Breast epithelium (tissue), 4 donors: ENCODE measurements at places on chromosomes 6 and 20. TPM values are rescaled to one million over a fixed set of nuclear protein-coding genes. Genes with fewer than 3 reads are reported as not detected.
A peak's percentile ranks its signal among the peaks of the same experiment; 100 is the strongest.

- DNase-seq = no peak
- no peaks in the 10 kb centered on the region for H3K4me1 ChIP-seq
- no peak overlapping the region for H3K4me3 ChIP-seq
- no peaks in the 10 kb centered on the region for H3K27me3 ChIP-seq
- no peak overlapping the region for H3K27ac ChIP-seq
- H3K36me3 ChIP-seq = no peaks in the 10 kb centered on the region
Observed at GRCh38 chr6:17656092-17656491, 50.6 kb downstream of the NUP153 start.

GRCh38 chr6:1463751-1464426 is 74.5 kb downstream of the FOXF2 start:
- H3K4me3 ChIP-seq = no peak overlapping the region
- H3K36me3 ChIP-seq = no peaks in the 10 kb centered on the region
- H3K27me3 ChIP-seq = no peaks in the 10 kb centered on the region
- H3K27ac ChIP-seq = no peak overlapping the region

GRCh38 chr20:62666736-62667529 is 24.6 kb downstream of the SLCO4A1 start:
- peaks cover 9% of the 10 kb centered on the region for H3K4me1 ChIP-seq
- no peaks in the 10 kb centered on the region for H3K27me3 ChIP-seq
- DNase-seq = no peak
- H3K4me3 ChIP-seq = no peak overlapping the region

Gene AVP
- total RNA-seq = not detected

DNA sequence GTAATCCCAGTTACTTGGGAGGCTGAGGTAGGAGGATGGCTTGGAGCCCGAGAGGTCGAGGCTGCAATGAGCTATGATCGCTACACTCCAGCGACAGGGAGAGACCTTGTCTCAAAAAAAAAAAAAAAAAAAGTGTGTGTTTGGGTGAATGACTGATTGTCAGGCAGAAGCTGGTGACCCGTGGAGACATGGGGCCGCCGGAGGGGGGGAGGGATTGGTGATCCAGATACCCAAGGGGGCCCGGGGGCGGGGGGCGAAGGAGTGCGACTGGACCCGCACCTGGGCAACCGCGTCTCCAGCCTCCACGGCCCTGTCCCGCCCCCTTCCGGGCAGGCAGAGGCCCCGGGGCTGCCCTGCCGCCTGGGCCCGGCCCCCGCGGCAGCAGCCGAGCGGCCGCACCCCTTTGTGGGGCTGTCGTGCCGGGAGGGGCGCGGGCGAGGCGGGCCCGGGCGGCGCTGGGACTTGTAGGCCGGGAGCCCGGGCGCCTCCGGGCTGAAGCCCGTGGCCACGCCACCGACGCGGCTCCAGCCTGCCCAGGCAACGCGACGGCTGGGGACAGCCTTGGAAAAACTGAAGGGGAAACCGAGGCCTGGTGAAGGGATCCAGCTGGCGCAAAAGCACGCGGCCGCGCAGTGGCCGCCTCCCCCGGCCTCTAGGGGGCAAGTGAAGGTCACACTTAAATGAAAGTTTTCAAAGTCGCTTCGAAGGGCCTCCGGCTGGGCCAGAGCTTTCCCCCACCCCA is 2.1 kb upstream of the RBM38 start:
- peak overlapping the region; percentile 81 for H3K27ac ChIP-seq
- no peaks in the 10 kb centered on the region for H3K4me1 ChIP-seq

Gene ZNF343
- 8.8 TPM for total RNA-seq

GRCh38 chr20:37194621-37195417 is 15.5 kb upstream of the MROH8 start:
- DNase-seq = no peak
- H3K36me3 ChIP-seq = no peaks in the 10 kb centered on the region
- no peak overlapping the region for H3K4me3 ChIP-seq
- no peaks in the 10 kb centered on the region for H3K27me3 ChIP-seq
- H3K4me1 ChIP-seq = peaks cover 12% of the 10 kb centered on the region
- no peak overlapping the region for H3K27ac ChIP-seq

GRCh38 chr6:3500262-3501014 is 43.6 kb upstream of the SLC22A23 start:
- H3K27ac ChIP-seq = peak overlapping the region; percentile 77
- no peaks in the 10 kb centered on the region for H3K27me3 ChIP-seq
- H3K4me1 ChIP-seq = no peaks in the 10 kb centered on the region
- DNase-seq = no peak
- no peaks in the 10 kb centered on the region for H3K36me3 ChIP-seq

Gene BMP6
- 11.1 TPM for total RNA-seq
